ENCODE measurements at places on chromosomes 16 and 17. TPM values are rescaled to one million over a fixed set of nuclear protein-coding genes. Genes with fewer than 3 reads are reported as not detected.

Gene ACSM2A
- not detected for total RNA-seq

Gene KIF2B
- total RNA-seq = not detected

Gene DNAJA2
- 47.8 TPM for total RNA-seq

Gene ABCA6
- 58.6 TPM for total RNA-seq

Gene EXOSC6
- total RNA-seq = 17.2 TPM

Gene ADAD2
- not detected for total RNA-seq

Gene MAP2K3
- 47.7 TPM for total RNA-seq

Gene AOC2
- total RNA-seq = 0.86 TPM

Gene SMIM36
- total RNA-seq = not detected

Gene TERB1
- total RNA-seq = not detected

Gene OR4D1
- not detected for total RNA-seq

Gene CCR7
- total RNA-seq = 0.46 TPM

DNA sequence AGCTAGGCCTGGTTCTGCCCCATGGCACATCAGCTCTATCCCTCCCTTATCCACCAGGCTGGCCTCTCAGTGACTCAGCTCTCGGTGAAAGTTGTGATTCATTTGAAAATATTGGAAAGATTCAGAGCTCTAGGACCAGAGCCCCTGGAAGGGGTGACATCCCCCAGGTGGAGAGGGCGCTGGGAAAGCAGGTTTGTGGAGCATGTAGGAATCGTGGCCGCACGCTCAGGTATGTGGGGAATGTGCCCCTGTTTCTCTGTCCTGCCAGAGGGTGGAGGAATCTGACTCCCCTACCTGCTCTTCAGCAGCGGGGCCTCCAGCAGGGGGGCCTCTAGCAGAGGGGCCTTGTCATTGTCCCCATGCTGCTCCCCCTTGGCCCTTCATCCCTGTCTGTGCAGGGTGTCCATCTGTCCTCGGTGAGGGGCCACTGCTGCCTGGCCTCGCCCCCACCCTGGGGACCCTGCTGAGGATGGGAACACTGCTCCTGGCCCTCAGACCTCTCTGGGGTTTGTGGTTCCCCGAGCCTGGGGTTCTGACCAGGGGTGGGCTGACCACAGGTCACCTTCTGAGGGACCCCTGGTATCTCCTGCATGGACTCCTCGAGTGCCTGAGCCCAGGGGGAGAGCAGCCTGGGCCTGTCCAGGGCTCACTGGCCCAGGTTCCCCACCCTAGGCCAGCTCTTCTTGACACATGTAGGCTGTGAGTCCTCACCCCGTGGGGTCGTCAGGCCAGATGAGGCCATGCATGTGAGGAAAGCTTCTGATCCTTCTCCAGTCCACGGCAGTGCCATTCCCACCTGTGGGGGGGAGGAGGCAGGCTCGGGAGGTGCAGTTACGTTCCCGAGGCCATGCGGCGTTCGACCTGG, 47.5 kb downstream of the NT5M start:
- peak; percentile 76 for DNase-seq

- DNase-seq = peak; percentile 36
These were observed 167.8 kb downstream of the IRF8 start for GRCh38 chr16:86066811-86067210.

DNA sequence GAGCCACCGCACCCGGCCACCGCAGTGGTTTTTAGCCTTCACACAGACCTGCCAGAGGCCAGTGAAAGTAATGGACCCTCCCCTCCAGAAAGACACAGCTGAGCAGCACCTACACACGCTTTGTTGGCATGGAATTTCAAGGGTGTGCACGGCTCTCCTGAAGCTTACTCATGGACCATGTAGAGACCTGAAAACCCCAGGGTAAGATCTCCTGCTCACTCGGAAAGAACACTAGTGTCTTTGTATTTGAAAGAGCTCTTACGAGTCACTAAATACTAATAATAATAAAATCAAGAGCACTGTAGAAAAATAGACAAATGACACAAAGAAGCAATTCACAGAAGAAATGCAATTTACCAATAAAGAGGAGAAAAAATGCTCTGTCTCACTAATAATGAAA, 20.0 kb downstream of the SLC43A2 start:
- DNase-seq = no peak

- DNase-seq = no peak
These were observed 51.0 kb upstream of the IRX5 start for GRCh38 chr16:54879681-54880080.

- DNase-seq = peak; percentile 94
These were observed 1.3 kb downstream of the HBQ1 start for GRCh38 chr16:181565-182021.

DNA sequence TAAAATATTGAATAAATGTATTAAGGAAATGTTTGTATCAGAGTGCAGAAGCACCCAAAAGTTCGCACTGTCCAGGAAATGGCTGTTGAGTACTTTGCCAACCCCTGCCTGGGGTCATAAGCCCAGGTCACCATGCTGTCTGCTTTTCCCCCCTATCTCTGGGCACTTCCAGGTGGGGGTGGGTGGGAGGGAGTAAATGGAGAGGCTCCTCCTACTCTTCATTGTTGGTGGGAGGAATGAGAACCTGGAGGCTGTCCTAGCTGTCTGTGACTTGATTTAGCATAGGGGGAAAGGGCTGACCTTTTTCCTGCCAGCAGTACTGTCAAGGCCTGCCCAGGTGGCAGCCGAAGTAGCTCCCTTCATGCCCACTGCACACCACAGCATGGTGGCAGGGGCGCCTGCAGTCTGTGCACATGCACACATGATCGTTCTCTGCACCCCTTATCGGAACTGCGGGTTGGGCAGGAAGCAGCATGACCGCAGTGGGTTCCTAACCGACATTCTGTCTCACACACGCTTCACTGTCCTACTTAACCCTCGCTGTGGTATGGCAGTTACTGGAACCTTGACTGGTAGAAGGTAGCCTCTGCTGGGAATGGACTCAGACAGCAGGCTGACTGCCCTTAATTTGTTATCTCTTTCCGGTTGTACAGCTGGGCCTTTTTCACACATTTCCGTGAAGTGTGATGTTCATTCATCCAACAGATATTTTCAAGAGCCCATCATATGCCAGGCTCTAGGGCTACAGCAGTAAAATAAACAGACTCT, 41.5 kb downstream of the LDHD start:
- DNase-seq = peak; percentile 84

DNA sequence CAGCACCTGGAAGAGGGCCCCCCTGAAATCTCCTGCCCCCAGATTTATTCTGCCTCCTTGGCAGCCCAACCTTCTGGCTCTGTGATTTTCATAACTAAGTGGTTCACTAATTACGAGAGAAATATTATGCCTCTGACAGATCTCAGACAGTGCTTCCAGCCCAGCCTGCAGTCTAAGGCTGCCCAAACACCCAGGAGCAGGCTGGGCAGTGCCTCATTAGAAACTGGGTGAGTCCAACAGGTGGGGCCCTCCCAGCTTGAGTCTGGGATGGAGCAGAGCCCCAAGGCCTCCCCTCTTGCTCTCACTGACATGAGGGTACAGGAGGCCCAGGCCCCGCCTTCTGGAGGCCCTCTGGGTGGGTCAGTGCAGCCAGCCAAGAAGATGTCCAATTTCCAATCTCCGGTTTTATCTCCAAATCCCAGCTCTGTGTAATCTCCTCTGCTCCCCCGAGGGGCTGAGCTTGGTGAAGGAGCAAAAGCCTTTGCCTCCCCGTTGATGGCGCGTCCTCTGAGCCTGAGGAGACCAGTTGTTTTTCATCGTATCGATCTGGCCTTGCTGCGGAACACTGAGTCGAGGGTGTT, 20.1 kb upstream of the ABCC3 start:
- no peak for DNase-seq

DNA sequence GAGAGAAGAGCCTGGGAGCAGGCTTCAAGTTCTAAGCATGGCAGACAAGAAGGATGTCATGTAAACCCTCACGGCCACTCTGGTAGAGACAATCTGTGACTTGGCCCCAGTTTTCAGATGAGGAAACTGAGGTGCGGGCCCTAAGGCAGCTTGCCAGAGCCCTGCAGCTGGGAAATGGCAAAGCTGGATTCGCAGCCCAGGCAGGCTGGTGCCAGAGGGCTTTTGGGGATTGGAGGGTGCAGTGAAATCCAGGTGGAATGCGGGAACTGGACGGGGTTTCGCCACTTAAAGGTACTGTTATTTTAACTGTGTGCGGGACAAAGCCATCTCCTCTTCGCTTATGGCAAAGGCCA, 477 bp upstream of the OSGIN1 start:
- no peak for DNase-seq

DNA sequence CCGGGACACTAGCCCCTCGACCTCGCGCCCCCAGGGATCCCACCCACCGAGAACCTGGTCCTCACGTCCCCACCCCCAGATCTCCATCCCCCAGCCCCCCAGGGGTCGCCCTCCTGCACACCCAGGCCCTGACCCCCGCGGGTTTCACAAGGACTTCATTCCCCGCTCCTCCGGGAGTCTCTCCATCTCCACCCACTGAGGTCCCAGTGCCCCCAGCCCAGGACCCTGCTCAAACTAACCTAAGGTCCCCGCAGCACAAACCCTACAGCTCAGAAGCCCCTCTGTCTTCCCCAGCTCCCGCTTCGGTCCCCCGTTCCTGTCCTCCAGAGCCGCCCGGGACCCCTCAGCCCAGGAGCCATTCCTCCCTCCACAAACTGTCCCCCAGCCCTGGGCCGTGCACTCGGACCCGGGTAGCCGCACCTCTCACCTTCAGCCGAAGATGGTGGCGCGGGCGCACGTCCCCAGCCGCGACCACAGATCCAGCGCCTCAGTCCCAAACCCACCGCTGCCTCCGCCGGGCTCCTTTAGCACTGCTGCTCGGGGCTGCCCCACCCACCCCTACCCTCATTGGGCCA, at the start of gene MYH10:
MYH10 (minus strand) TSS at position 499 of the 575 bp plus-strand sequence. CDS start 7,479 bp downstream, outside the sequence.
- DNase-seq = peak; percentile 79

- no peak for DNase-seq
These were observed 16.5 kb downstream of the FCSK start for GRCh38 chr16:70470927-70471341.

DNA sequence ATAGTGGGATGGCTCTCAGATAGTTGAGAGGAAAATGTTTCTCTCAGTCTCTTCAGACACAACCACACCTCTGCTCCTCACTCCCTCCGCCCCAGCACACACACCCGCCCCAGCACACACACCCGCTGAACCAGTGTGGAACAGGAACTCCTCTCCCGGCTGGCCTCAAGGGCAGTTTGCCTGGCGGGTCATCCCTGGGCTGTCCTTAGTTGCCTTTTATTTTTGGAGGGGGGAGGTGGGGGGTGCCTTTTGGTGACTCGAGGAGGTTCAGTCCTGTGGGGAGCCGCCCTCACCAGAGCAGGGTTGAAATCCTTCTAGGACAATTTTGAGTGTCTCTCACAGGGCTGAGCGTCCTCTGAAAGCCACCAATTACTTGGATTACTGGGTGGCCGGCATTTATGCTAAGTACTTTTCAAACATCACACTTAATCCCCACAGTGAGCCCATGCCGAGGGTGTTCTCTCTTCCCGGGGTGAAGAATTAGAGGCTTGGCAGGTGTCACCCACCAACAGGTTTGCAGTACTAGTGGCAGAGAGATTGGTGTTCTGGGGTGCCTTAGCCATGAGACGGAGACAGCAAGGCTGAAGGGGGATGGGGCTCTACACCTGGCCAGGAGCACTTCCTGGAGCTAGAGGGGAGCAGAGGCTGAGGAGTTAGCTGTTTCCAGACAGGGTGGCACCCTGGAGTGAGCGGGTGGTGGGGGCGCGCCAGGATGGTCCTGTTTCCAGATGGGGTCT, 2.8 kb downstream of the RASD1 start:
- peak; percentile 59 for DNase-seq

GRCh38 chr17:49000943-49001342, 3.8 kb downstream of the IGF2BP1 start:
- no peak for DNase-seq

DNA sequence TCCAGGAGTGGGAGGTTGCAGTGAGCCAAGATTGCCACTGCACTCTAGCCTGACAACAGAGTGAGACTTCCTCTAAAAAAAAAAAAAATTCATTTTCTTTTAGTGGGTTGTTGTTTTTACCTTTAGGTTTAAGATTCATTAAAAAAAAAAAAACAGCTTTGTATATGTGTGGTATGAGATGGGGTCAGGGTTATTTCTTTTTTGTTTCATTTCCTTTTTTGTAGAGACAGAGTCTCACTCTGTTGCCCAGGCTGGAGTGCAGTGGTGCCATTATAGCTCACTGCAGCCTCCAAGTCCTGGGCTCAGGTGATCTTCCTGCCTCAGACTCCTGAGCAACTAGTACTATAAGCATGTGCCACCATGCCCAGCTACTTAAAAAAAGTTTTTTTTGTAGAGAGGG, 47.0 kb downstream of the BCAS3 start:
- no peak for DNase-seq

GRCh38 chr17:48121923-48122664, 14.5 kb downstream of the SNX11 start:
- peak; percentile 9 for DNase-seq

DNA sequence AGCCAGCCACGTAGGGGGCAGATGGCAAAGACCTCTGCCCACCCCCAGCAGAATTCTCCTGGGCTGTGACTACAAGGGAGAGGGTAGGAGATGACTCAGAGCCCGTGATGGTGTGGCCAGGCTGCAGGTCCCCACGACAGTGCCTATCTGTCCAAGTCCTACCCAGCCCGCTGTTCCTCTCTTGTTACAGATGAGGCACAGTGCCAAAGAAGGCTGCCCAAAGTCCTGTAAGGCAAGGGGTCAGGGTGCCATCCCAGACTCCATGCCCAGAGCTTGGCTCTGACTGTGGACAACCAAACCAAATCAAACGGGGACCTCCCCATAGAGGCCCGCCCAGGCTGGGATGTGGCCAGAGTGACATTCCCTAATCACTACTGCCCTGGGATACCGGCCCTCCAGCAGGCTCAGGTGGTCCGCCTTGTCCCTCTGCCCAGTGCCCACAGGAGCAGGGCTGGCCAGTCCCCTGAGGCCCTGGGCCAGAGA, 12.6 kb upstream of the BCAR1 start:
- no peak for DNase-seq

GRCh38 chr16:23245268-23245667, 56.8 kb upstream of the SCNN1B start:
- DNase-seq = no peak

GRCh38 chr16:31010585-31011325, at the start of gene STX1B:
STX1B (minus strand) TSS chr16:31010638; CDS start chr16:31010396, 242 bp downstream.
- DNase-seq = no peak

GRCh38 chr17:27816946-27817345, 16.6 kb upstream of the NOS2 start:
- no peak for DNase-seq

- peak; percentile 91 for DNase-seq
These were observed 1.2 kb downstream of the NGFR start for GRCh38 chr17:49496183-49496866.

- DNase-seq = no peak
These were observed 11.8 kb downstream of the GPRC5C start for GRCh38 chr17:74443516-74444296.

GRCh38 chr17:289409-289808, 63.2 kb downstream of the RPH3AL start:
- peak; percentile 59 for DNase-seq

All from posterior vena cava (tissue), 2 donors.